D341Med (cell line): ENCODE measurements at places on chromosomes 12 and 14.

GRCh38 chr12:125888921-125889320, 823.7 kb downstream of the AACS start:
- DNase-seq = no peak

- DNase-seq = no peak
Observed at GRCh38 chr12:126847005-126847629, 1419.9 kb upstream of the TMEM132C start.

GRCh38 chr12:111448266-111448830, 42.6 kb downstream of the SH2B3 start:
- DNase-seq = no peak

DNA sequence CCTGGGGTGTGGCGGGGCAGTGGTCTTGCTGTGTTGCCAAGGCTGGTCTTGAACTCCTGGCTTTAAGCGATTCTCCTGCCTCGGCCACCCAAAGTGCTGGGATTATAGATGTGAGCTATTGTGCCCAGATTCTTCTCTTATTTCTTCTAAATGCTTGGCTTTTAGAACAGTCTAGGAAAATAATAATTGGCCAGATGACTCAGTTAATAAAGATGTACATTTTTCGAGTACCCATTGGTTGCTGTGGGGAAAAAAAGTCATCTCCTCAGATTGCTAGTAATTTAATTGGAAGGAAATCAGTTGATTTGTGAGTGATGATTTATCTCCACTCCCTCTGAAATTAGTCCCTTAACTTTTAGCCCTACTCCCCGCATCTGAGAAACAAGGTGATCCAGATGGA, 45.5 kb downstream of the CHST11 start:
- DNase-seq = no peak

GRCh38 chr14:100203962-100204834, 34.7 kb upstream of the YY1 start:
- DNase-seq = no peak

DNA sequence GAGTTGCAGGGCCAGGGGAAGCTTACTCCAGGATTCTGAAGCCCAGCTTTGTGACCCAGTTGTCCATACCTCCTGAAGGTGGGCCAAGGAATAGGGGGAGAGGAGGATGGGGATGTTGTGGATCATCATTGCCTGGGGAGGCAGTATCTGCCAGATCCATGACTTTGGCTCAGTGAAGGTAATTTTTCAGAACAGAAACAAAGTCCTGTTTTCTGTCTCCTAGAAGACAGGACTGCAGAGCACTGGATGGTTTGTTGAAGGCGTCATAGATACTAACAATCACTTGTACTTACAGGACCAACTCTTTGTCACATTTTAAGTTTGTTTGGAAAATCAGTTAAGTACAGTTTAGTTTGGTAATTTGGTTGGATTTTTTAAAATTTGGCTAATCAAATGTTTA, 38.4 kb downstream of the ANO6 start:
- no peak for DNase-seq

- DNase-seq = no peak
Observed at GRCh38 chr12:13197032-13197431, 506 bp downstream of the EMP1 start.

DNA sequence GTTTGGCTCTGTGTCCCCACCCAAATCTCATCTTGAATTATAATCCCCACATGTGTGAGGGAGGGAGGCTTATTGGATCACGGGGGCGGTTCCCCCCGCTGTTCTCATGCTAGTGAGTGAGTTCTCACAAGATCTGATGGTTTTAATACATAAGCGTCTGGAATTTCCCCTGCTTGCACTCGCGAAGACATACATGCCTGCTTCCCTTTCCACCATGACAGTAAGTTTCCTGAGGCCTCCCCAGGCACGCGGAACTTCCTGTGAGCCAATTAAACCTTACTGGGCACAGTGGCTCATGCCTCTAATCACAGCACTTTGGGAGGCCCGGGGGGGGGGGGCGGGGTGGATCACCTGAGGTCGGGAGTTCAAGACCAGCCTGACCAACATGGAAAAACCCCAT, 60.8 kb downstream of the R3HDM2 start:
- DNase-seq = no peak

GRCh38 chr14:50123062-50123461, 6.7 kb upstream of the VCPKMT start:
- DNase-seq = no peak

DNA sequence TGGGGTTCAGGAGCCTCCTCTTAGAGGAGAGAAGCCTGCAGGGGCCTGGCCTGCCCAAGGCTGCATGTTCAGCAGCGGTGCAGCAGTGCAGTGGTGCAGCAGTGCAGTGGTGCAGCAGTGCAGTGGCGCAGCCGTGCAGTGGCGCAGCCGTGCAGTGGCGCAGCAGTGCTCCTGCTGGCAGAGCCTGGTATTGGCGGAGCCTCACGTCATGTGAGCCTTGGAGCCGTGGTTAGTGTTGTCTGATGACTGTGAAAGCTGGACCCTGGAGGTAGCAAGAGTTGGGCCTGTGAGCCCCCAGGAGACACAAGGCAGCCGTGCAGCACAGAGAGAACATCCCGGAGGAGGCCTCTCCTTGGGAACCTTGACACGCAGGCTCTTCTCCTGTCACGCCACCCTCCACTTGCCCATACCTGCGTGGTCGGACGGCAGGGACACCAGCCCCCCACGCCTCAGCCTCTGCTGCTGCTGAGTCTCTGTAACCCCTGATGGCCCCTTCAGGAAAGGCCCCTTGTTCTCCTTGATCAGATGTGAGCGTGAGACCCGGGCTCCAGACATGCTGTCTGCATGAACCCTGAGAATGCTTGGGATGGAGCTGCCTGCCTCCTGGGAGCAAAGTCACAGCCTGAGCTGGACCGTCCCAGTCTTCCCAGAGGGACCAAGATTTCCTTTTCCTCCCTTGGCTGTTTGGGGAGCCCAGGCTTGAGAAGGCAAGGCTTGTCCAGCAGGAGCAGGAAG, 193.7 kb downstream of the KIF26A start:
- no peak for DNase-seq

GRCh38 chr12:51642286-51642685, 51.3 kb downstream of the SCN8A start:
- DNase-seq = no peak

GRCh38 chr14:104086210-104086660, 735 bp downstream of the ASPG start:
- no peak for DNase-seq

- DNase-seq = no peak
Observed at GRCh38 chr14:65286443-65286842, 126.1 kb upstream of the FUT8 start.

DNA sequence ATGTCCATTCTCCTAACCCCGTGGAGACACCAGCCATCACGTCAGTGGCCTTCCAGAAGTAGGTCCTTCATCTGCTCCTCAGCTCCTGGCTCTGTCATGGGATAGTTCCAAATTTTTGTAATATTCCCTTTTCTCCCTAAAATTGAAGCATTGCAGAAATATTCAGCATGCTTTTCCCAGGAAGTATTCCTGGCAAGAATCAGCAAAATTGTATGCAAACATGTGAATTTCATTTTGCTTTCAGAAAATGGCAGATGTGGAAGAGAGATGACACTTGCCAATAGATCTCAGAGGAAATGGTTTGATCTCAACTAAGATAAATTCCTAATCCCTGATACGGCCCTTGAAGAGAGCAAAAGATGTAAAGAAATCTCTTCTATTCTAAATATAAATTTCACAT, 298.9 kb downstream of the ITPR2 start:
- no peak for DNase-seq

DNA sequence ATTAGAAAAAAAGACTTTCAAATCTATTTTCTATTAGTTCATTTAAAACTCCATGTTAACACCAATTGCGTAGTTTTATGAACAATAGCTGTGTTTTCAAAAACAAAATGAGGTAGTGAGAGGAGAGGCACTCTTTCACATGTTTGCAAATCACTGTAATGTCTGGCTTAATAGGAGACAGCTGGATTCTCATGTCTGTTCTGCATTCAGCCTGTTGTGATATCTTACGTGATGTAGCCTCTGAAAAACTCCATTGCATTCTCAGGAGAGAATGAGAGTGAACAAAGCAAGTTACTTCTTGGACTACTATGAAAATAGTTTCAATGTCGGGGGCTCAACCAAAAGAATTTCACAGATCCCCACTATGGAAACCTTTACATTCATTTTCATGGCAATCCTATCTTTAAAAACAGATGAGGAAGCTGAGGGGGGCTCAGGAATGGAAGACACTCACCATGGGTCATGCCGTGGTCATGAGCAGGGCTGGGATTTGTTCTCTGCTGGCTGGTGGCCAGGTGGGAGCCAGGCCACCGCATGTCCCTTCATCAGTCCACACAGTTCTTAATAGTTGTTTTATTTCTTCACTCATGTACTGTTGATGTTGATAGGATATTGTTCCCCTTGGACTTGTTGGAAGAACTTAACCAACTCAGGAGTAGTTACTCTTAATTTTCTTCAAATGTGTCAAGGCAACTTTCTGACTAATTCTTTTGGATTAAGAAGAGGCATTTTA, 346.2 kb upstream of the FAR2 start:
- no peak for DNase-seq

- no peak for DNase-seq
Observed at GRCh38 chr12:72493407-72493806, 221.2 kb downstream of the TRHDE start.

GRCh38 chr12:26080911-26081310, 43.9 kb downstream of the BHLHE41 start:
- no peak for DNase-seq

DNA sequence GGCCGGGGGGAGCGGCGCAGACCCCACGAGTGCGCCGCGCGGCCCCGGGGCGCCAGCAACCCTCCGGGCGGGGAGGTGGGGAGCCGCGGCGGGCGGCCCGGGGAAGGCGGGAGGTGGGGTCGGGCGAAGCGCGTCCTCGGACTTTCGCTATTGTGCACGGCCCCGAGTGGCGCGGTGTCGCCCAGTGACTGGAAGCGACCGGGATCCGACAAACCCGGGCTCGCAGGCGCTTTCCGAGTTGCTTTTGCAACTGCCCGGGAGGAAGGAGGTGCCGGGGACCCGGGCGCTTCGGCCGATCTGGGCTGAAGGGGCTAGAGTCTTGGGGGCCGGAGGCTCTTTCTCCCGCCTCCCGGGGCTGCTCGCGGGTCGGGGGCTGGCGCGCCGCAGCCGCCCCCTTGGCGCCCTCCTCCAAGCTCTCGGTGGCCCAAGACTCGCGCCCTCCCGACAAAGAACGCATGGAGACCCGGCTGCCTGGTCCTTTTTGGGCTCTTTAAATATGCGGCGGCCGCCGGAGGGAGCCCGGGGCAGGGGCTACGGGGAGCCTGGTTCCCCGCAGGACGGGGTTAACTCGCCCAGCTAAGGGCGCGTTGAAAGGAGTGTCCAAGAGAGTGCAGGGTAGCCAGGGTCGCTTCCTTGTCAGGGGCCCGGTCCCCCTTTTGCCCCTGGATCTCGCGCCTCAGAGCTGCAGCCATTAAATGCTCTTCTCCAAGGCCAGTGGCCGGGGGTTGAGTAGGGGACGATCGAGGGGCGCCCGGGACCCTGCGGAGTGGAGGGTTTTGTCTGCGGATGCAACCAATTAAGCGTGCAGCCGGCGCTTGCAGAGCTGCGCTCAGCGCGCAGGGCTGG, 1.4 kb downstream of the HMGA2 start:
- peak; percentile 63 for DNase-seq

GRCh38 chr12:119819322-119819721, 57.8 kb downstream of the CIT start:
- DNase-seq = no peak

- DNase-seq = no peak
Observed at GRCh38 chr14:68649476-68650189, 143.2 kb downstream of the ZFP36L1 start.

- no peak for DNase-seq
Observed at GRCh38 chr14:79467835-79468234, 743.5 kb downstream of the DIO2 start.

- DNase-seq = no peak
Observed at GRCh38 chr14:89963288-89963978, 7.7 kb downstream of the TDP1 start.

GRCh38 chr14:55799508-55800095, 219.6 kb downstream of the KTN1 start:
- no peak for DNase-seq

DNA sequence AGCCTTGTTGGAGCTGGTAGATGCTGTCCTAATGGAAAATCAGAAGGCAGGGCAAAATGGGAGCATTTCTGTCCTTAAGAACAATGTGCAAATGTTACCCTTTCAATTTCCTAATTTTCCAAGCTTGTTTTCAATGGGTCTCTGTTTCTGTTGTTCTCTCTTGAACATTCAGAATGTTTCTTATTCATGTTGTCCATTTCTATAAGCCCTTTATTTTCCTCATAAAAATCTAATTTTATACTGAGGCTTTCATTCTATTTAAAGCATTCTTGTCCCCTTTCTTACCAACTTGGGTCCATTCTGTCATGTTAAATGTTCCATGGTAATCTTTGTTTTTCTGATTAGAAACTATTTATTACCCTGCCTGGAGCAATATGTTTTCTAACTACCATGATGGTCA, 125.0 kb downstream of the PRIMA1 start:
- no peak for DNase-seq

- DNase-seq = no peak
Observed at GRCh38 chr12:10715491-10715890, 7.6 kb downstream of the YBX3 start.

DNA sequence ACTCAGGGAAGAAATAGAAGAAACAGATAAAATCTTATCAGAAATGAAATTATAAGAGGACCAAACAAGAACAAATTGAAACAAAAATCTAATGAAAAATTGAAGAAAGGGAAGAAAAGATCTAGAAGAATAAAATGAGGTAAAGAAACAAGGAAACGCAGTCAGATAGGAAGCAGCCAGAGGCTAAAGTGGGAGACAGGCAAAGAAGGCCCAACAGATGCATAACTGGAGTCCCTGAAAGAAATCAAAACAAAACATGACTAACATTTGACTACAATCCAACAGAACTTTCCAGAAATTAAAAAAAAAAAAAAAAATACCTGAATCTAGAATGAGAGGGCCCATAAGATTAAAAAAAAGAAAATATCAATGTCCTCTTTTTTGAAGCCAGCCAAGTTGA, 65.6 kb downstream of the AMN start:
- no peak for DNase-seq

DNA sequence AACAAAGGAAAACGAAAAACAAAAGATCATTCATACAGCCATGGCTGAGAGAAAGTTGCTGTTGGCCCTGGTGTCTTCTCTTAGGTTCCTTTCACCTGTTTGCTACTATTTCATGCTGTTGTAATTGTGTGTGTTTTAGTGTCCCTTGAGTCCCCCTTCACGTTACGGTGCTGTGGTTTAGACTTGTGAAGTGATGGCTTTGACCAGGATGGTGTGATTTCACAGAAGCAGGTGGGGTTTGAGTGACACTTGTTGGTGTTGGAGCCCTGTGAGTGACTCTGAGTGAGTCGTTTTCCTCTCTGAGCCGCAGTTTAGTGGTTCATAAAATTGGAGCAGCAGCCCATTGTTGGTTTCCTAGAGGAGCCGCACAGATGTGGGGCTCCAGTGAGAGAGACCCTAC, 635.4 kb downstream of the VRK1 start:
- DNase-seq = no peak

- no peak for DNase-seq
Observed at GRCh38 chr12:91778091-91778832, 367.4 kb downstream of the BTG1 start.
